Naive B cell (primary cell): ENCODE measurements at places on chromosomes 1 and 21.

DNA sequence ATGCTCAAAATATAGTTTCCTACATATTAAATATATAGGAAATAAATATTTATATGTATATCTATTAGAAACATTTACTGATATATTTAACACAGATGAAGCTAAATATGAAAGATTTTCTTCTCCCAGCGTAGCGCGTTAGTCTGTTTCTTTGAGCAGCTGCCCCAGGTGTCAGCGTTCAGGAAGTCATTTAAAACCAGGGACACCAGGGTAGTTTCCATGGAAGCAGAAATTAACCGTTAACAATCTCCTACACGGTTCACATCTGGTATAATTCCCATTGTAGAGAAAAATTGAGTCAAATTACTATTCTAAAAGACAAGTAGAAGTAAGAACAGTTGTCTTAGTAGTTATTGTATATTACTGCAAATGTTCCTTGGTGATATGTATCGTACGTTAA, 1443.7 kb downstream of the MRPL39 start:
- no peak for DNase-seq

GRCh38 chr1:30000266-30000665, 723.1 kb downstream of the MATN1 start:
- no peak for DNase-seq

DNA sequence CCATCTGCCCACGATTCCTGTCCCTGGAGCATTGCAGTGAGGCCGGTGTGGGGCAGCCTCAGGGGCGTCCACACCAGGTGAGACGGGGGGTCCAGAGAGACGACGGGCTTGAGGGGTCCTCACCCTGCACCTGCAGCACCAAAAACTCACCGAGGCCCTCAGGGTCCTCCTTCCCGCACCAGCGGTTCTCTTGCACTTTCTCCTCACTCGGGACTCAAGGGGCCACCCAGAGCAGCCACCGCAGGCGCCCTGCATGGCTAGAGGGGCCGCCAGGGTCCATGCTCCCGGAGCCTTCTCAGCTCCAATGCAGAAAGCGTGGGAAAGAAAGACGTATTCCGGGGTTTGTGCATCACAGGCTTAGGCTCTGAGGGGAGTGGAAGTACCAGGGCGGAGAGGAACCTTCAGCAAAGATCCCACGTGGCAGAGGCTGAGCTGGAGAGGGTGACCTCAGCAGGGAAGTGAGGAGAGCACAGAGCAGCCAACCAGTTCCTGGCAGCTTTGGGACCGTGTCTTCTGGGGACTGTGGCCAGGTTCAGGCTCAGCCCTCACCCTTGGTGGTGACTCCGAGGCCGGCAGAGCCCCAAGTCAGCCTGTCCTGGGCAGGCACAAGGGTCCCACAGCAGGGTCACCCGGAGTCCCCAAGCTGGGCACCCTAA, 19.5 kb upstream of the COL6A2 start:
- no peak for DNase-seq

DNA sequence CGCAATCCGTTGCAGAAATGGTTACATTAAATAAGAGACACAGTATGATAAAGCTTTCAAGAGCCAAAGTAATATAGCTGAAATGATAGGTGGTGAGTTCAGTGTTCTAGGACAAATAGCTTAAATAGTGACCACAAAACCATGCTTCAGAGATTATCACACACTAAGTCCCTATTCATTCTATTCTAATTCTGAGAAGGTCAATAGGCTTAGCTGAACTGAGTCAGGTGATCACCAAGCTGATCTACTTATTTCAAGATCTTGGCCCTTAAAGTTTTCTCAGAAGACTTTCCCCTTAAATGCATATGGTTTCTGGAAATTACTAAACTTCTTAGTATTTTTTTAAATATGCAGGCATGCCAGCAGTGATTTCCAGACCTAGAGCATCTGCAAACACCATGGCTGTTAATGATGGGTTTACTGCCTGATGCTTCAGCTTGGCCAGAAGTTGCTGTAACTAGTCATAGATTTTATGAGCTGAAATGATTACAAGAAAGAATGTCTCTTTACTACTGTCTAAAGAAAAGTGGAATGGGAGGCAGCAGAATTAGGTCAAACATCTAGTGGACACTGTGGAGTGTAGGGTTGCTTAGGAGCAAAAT, 242.9 kb downstream of the ST6GALNAC3 start:
- no peak for DNase-seq

DNA sequence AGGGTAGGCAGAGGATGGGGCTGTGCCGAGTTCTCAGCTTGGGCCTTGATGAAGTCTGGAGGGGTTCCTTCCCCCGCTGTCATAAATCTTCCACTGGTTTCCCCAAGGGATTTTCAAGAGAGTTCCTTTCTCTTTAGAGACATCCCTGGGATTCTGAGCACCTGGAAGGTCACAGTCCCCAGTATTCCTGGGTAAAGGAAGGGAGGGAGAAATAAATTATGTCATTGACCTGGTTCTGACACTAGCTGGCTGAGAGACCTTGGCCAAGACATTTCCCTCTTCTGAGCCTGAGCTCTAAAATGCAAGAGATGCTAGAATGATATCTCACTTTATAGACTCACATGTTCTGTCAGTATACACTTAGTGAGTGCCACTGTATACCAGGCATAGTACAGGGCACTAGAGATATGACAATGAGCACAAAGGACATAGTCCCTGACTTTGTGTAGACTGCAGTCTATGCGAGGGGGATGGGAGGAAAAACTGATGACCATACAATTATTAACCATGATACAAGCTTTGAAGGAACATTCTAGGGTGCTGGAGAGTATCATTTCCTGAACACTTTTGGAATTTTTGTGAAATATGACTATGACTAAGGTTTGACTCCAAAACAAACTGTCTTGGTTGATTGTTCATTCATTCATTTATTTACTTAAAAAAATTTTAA, 165.8 kb upstream of the JUN start:
- DNase-seq: no peak

DNA sequence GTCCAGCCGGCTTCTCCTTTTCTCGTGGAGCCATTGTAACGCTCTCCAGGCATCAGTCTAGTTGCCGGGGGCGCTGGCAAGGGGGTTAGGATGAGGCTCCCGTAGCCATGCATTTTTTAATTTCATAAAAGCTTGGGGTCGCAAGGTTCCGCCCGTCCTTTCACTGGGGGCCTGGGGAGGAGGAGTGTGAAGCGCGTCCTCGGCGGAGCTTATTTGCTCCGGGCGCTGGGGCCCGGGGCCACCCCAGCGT, 1.6 kb downstream of the ADGRL2 start:
- DNase-seq: no peak

GRCh38 chr1:230174471-230175162, 107.6 kb downstream of the GALNT2 start:
- no peak for DNase-seq

DNA sequence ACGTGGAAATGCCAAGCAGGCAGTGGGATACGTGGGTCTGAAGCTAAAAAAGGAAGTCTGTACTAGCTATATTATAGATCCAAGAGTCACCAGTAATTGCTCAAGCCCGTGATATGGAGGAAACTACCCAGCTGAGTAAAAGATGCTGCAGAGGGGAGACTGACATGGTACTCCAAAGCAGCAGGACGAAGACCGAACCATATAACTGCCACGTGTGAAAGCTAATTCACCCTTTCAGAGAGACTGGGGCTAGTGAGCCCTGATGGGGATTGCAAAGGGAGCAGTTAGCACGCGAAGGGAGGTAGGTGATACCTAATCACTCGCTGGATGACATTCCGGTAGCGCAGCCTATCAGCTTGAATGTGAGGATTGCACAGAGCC, 316 bp downstream of the AP4B1 start:
- no peak for DNase-seq

DNA sequence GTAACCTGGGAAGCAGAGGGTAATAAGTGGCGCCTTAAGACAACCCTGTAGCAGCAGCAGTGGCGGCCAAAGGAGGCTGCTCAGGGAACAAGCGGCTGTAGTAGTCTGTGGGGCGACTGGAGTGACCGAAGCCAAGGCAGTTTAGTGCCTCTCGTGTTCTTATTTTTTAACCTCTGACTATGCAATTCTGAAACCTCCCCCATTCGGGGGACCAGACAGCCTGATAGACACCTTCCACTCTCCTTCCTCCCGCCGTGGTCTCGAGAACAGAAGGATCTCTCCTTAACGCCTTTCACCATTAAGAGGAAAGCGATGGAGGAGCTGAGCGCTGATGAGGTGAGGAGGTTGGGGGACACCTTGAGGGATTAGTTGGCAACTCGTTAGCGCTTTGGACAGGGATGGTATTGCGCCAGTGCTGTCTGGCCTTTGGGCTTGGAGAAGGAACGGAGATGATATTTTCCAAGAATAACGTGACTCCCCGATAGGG, 644 bp downstream of the UBE4B start:
- no peak for DNase-seq

DNA sequence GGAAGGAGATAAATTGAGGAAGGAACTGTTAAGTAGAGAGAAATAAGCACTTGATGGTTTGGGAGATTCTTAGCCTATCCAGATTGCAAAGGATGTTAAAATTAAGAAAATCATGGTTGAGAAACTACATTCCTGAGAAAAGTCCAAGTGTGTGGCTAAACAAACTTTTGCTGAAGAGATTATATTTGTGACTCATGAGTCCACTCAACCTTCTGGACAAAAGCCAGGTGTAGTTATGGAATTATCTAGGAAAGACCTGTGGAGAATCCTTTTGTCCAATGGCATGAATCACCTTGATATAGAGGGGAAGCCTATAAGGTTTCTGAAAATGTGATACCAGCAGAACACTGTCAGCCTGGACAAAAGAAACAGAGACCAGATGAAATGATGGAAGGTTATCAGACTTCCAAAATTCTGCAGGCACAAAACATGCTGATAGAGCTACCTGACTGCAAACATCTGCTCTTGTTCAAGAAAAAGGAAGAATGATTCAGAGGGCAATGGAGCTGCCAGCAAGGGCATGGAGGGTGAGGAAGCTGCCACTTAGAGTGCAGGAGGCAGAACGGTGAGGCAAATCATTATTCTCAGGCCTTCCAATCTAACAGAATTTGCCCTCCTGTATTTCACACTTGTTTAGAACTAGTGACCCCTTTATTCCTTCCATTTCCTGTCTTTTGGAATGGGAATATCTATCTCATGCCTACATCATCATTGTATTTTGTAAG, 300.6 kb upstream of the PRMT6 start:
- DNase-seq: no peak

DNA sequence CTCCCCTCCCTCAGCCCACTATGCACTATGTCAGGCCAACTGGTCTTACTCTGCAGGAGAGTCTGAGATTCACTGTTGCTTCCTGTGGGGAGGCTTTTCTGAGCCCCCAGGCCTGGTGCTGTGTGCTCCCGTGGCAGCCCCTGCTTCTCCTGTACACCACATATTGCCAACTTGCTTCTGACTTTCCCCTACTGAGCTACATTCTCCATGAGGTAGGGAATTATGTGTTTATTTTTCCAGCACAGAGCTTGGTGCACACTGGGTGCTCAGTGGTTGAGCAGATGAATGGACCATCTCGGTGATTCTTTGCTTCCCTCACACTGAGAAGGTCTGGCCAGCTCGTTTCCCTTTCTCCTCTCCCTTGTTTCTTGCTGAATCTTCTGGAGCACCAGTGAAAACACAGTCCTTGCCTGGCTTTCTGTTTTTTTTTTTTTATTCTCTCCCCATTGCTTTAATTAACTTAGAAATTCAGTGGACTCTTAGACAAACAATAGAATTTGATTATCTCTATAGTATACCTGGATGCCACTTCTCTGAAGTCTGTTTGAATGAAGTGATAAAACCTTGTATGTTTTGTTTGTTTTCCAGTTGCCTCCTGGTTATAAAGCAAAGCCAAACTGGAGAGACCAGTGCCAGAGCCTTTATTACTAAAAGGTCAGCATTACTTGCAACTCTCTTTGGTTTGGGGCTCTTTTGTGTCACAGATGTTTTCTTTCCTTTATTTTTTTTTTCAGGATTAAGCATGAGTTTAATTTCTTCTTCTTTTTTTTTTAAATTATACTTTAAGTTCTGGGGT, 50.3 kb upstream of the CNIH3 start:
- DNase-seq: no peak

GRCh38 chr1:180786624-180787023, 126.1 kb upstream of the KIAA1614 start:
- DNase-seq: no peak

GRCh38 chr1:7010534-7011200, 225.4 kb downstream of the CAMTA1 start:
- DNase-seq: no peak

- DNase-seq: no peak
Measured at GRCh38 chr1:10691740-10692125, 104.7 kb downstream of the CASZ1 start.

- DNase-seq: no peak
Measured at GRCh38 chr1:76830373-76830772, 36.9 kb upstream of the ST6GALNAC5 start.

GRCh38 chr1:207920444-207921021, 9.6 kb upstream of the CD34 start:
- DNase-seq: no peak

DNA sequence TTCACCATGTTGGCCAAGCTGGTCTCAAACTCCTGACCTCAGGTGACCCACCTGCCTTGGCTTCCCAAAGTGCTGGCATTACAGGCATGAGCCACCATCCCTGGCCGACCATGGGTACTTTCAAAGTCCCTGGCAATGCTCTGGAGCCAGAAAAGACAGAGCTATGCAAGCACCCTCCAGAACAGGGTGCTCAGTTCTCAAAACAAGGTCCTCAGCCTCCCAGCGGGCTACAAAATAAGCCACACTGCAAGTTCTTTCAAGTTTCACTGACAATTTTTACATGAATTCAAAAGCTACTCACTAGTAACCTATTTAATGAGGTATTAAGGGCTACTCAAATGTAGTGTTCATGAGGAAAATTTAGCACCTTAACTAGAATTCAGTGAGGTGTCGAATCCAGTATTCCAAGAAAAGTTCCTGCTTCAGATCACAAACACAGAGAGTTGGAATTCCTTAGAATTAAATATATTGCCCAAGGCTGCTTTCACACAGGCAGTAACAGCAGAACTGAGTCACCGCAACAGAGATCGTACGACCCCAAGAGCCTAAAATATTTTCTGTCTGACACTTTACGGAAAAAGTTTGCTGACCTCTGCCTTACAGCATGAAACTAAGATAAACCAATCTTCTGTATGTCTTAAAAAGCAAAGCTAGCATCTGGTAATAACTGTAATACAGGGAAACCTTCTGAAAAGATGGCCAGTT, 60.7 kb downstream of the HSF2BP start:
- DNase-seq: no peak

DNA sequence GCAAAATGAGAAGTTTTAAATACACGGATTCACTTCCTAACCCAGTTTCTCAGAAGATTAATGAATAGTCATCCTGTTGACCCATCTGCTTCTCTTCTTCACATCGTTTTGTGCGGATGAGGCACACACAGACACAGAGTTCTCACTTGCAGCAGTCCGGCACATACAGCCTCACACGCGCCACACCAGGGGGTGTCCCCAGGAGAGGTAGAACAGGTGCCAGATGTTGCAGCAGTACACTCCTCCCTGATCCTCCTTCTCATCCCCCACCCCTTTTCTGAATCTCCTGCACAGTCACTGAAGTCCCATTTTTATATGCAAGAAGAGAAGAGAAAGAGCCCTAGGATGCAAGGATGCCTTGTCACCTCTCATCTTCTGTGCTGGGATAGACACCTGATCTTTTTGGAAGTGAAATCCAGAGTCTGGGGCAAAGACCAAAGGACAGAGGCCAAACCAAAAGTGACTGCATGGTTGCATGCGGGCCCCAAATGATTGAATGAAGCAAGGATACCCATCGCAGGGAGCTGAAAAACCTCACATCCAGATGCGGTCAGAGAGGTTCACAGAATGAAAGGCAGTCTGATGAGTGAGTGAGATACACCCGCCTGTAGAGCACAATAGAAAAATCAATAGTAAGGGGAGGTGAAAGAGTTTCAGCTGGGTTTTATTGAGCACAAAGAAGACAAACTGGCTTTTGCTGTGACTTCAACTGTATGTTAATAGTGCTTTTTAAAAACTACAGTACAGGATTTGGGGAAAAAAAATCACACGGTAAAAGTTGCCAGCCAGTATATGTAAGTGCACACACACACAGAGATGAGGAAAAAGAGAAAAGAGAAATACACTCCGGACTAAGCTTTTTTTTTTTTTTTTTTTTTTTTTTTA, 28.9 kb downstream of the PBX1 start:
- DNase-seq: no peak
